Right cardiac atrium (tissue), 5 donors: ENCODE measurements at places on chromosomes 11 and 22. TPM values are rescaled to one million over a fixed set of nuclear protein-coding genes. Genes with fewer than 3 reads are reported as not detected.

The MUC6 gene
- total RNA-seq: not detected

The RFPL1 gene
- not detected for total RNA-seq

The PNPLA3 gene
- not detected for total RNA-seq

The ISX gene
- not detected for total RNA-seq

The ART1 gene
- not detected for total RNA-seq

The CASP1 gene
- 8.7 TPM for total RNA-seq

The OR5B21 gene
- total RNA-seq: not detected

The OLFML1 gene
- 12.3 TPM for total RNA-seq

The FAM180B gene
- total RNA-seq: not detected

The OR2AG1 gene
- not detected for total RNA-seq

The CNGA4 gene
- 0.19 TPM for total RNA-seq

The MYRF gene
- total RNA-seq: 1.5 TPM

The KRTAP5-2 gene
- not detected for total RNA-seq

The IGLL1 gene
- total RNA-seq: not detected

The MS4A6A gene
- total RNA-seq: 99.0 TPM

The SLC25A45 gene
- 7.1 TPM for total RNA-seq

The MMP27 gene
- total RNA-seq: not detected

The RBFOX2 gene
- 74.1 TPM for total RNA-seq

The GLB1L2 gene
- total RNA-seq: 0.97 TPM

The OR8U1 gene
- not detected for total RNA-seq

The ARVCF gene
- 16.7 TPM for total RNA-seq
